ENCODE measurements at places on chromosomes 5 and 9.

- DNase-seq: no peak
Observed at GRCh38 chr5:88236866-88237642, 31.6 kb downstream of the TMEM161B start.

DNA sequence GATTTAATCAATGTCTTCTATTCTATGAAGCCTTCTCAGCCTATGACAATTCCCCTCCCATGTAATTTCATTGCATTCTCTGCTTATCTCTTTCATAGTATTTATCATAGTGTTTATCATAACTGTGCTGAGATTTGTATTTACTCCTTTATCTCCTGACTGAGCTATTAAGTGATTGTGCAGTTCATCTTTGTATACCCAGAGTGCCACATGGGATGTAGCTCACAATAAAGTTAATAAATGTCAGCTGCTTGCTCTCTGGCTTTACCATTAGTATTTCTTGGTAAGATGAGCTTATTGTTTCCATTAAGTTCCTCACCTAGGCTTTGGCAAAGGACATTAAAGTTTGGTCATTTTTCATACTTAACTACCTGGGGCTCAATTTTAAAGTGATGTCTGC, 275.1 kb upstream of the MPDZ start:
- DNase-seq: no peak

DNA sequence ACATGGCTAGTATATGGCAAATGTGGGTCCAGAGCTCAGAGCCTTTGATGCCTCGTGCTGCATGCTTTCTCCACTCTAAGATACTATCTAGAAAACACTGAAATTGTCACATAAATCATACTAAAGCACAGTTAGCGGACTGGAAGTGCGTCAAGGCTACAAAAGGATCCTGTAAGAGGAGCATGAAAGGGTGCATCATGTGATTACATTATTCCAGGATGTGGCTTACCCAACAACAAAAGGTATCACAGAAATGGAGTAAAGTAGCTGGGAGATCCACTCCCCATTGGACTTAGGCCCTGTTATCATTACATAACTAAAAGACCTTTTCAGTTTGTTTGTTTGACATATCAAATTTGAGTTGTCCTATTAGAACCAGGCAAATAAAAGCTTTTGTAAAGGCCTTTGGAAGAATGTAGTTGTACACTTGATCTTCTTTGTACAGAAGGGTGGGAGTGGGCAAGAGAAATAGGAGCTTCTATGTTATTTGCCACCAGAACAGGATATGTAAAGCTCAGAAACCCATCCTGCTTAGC, 6.9 kb downstream of the SLC31A1 start:
- DNase-seq: no peak

DNA sequence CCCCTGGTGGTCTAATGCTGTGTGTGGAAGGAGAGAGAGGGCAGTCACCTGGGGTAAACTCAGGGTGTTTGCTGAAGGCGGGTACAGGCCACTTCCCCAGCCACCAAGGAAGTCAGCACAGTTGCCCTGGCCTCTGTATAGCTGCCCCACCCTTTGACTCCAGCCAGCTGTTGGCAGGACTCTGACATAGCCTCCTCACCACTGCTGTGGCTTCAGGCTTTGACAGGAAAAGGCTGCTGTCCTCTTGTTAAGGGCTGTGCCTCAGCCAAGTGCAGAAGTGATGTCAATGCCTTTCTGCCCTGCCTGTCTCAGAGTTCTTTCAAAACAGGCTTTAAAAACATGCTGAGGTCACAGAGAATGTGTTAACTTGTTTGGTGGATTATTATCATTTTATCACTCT, 487.2 kb upstream of the KLF4 start:
- no peak for DNase-seq

DNA sequence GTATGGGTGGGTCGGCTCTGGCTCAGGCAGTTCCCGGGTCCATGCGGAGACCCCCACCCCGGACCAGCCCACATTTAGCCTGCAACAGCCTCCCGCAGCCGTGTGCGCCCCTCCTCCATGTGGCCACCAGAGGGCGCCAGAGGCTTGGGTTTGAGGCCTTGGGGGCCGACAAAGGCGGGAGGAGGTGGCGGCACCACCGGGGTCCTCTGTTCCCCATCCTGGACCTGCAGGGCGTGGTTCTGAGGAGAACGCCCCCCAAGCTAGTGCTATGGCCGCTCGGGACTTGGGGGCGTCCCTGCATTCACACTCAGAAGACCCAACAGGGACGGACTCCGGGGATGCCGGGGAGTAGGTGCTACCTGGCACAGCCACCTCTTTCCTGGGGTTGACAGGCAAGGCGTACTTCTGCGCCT, 16.5 kb downstream of the ASS1 start:
- peak; percentile 15 for DNase-seq

GRCh38 chr9:133935328-133936005, 56.7 kb downstream of the VAV2 start:
- peak; percentile 49 for DNase-seq

- DNase-seq: no peak
Observed at GRCh38 chr9:123400926-123401503, 45.0 kb downstream of the CRB2 start.

DNA sequence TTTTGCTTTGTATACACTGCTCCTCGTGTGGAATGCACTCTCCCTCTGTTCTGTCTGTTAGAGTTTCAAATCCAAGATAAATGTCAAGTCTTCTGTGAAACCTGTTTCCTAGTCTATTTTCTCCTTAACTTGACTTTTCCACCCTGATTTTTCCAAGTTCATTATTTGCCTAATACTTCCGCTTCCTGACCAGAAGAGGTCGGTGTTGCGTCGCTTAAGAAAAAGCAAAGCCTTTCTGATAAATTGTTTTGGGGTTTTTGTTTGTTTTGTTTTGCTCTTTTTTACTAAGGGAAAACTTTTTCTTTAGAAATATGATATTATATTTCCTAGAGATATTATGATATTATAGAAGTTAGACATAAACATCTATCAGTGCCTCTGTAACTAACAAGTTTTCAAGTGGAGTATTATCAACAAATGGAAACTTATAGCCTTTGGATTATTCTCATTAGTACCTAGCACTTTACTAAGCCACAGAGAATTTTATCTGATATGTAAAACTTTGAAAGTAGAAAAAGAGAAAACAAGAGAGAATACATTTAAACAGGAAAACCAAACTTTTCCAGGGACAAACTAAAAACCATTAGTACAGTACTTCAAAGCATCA, 55.8 kb downstream of the PHAX start:
- peak; percentile 35 for DNase-seq

DNA sequence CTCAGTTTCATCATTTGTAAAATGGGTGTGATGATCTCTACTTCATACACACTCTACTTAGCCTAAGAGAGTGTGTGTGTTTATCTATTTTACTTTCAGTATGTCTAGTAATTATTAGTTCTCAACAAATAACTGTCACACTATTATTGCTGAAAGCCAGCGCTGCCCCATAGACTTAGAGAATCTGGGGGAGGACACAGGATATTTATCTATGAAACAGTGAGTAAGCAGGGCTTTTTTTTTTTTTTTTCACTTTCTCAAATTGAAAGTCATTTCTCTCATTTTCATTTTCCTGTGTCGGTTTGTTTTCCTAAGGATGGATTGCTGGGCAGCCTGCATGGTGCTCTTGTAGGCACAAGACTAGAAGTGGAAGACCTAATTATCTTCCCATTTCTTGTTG, 248.4 kb upstream of the RPS23 start:
- DNase-seq: no peak

DNA sequence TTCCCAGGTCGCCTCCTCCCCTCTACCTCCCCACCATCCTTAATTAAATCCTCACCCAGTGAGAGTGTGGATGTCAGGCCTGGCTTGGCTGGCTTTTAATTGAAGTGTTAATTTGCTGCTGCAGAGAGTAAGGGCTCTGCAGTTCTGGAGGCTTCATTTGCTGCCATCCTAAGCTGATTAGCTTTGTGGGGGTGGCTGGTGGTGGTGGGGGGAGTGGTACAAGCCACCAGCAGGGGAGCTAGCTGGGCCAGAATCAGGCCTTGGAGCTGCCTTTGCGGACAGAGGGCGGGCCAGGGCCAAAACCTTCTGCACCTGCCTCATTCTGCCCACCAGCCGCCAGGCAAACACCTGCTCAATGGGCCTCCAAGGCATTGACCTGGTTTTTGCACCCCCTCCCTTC, 26.8 kb upstream of the TIFAB start:
- no peak for DNase-seq

DNA sequence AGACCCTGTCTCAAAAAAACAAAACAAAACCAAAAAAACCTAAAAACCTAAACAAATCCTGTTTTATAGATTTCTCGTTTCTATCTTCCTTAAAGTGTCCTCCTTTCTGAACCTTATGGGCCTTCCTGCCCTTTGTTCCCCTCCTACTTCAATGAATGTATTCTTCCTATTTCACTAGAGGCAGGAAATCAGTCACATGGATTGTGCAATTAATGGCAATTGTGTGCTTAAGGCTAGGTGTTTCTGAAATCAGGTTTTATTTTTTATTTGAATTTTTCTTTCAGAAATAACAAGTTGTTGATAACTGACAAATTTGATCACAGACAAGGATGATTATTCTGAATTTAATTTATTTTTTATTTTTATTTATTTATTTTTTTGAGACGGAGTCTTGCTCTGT, 220.6 kb upstream of the SEMA6A start:
- no peak for DNase-seq

GRCh38 chr5:114191441-114191840, 170.4 kb upstream of the KCNN2 start:
- no peak for DNase-seq

GRCh38 chr9:14958989-14959388, 48.8 kb upstream of the FREM1 start:
- DNase-seq: no peak

GRCh38 chr5:135599421-135600151, 20.8 kb upstream of the CXCL14 start:
- DNase-seq: no peak

DNA sequence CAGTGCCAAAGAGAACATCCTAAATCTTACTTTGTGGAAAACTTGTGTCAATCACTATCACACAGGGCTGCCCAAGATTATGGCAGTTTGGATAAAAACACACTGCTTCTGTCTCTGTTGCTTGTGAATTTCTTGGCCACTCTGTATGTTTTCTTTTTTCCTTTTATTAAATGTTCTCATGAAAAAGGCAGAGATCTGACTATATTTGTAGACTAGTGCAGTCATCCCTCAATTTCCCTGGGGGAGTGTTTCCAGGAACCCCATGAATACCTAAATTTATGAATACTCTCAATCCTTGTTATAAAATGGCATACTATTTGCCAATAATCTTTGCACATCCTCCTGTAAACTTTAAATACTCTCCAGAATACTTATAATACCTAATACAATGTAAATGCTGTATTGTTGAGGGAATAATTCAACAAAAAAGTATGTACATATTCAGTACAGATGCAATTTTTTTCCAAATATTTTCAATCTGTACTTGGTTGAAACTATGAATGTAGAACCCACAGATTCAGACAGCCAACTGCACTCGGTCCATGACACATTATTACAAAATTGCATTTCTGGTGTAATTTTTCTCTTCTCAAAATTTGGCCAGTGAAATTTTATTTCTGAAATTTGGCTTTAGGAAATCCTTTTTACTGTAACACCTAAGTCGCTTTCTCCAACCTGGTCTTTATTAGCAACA, 391.9 kb upstream of the PRR16 start:
- DNase-seq: no peak

- DNase-seq: no peak
Observed at GRCh38 chr9:88501086-88501485, 33.9 kb upstream of the NXNL2 start.

DNA sequence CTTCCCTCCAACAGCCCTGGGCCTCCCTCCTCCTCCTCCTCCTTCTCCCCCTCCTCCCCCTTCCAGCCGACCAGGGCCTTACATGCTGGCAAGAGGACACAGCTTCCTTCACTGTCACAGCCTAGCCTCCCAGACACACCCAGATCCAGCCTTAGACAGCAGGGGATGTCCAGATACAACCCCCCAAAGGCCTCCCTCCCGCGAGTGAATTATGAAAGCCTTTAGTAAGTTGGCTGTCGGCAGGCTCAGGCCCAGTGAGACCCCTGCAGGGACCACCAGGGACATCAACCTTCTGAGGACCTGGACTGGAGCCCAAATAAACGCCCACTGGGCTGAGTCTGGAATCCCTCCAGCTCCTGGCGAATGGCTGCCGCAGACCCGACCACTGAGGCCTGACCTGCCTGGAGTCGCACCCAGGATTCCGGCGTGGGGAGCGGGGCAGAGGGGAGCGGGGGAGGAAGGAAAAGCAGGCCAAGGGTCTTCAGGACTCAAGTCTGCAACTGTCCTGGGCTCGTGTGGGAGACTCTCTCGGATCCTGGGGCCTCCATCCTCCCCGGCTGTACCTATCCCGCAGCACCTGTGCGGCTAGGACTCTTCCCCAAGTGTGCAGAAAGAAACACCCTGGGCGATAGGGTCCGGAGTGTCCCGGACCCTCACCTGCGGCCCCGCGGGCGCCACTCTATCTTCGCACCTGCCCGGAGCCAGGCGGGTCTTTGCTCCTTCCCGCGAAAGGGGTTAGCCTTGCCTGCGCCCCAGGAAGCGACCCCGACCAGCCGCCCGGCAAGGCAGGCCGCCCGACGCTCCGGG, 705 bp downstream of the SEPTIN8 start:
- no peak for DNase-seq

DNA sequence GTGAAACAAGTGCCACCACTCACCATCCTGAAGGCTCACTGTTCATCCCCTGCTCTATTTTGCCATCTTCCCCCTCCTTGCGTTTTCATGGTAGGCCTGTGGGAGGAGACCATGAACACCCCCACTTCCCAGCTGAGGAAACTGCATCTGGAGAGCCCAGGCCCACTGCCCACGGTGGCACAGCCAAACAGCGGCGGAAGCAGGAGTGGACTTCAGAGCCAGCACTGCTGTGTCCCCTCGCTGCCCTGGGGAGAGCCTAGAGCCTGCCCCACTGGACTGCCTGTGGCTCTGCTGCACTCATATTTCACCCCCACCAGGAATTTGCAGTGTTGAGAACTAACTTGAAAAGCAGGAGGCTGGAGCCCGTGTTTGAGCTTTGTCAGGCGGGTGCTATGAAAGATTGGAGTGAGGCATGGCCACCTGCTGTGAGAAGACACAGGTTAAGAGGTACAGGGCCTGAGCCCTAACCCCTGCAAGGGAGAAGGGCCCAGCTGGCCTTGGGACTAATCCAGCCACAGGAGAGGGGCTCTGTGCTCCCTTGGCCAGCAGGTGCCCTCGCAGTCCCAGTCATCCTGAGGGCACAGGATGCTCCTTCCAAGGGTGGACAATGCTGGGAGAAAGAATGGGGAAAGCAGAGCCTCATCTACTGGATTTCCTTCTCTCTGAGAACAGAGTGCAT, 79.0 kb downstream of the MACROH2A1 start:
- DNase-seq: no peak

DNA sequence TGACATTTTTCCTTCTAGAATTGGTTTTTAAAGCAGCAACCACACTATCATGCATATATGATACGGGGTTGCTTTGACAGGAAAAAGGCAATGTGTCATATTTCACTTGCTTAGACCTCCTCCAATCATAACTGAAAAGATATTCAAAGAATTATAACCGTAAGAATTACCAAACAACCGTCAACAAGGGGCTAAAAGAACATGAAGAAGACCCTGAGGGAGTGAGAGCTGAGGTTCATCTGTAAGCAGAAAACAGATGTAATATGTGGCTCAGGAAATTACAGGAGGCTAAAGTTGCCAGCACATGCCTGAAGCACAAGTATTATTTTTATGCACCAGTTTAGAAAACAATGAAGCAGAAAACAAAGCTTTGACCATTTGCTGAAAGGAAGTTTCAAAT, 78.9 kb downstream of the APBA1 start:
- DNase-seq: no peak

Measured in NCI-H510A treated with DMSO at 0.1 percent for 48 hours (cell line).